ENCODE measurements at places on chromosomes 12 and 14.

- no peak for DNase-seq
Observed at GRCh38 chr12:54253240-54253639, 26.7 kb downstream of the CBX5 start.

- no peak for DNase-seq
Observed at GRCh38 chr12:11555195-11555594, 94.3 kb upstream of the ETV6 start.

- no peak for DNase-seq
Observed at GRCh38 chr14:26873362-26873960, 275.6 kb upstream of the NOVA1 start.

DNA sequence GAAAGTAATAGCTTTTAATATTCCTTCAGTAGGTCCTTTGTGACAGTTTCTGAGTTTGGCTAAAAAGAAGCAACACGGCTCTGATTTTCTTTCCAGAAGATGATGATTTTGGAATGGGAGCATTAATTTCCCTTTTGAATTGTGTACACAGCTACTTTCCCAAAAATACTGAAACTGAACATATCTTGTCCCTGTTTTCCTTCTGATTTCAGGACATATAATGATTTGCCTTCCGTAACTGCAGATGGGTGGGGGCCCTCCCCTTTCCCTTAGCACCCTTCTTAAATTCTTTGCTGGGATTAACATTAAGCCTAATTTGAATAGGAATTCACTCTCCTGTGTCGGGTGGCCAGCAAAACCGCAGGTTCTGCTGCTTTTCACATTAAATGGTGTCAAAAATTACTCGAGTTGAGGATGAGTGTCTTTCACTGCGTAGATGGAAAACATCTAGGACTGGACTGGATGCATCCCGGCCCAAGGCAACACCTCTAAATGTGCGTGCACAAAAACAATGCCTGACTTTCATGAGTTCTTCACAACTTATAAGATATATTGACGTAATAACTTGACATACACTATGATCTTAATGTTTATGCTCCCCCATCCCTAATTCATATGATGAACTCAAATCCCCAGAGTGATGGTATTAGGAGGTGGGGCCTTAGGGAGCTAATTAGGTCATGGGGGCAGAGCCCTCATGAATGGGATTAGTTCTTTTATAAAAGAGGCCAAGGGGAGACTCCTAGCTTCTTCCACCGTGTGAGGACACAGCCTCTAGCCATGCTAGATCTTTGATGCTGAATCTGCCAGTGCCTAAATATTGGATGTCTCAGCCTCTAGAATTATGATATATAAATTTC is 158.1 kb downstream of the AEBP2 start:
- DNase-seq = no peak

DNA sequence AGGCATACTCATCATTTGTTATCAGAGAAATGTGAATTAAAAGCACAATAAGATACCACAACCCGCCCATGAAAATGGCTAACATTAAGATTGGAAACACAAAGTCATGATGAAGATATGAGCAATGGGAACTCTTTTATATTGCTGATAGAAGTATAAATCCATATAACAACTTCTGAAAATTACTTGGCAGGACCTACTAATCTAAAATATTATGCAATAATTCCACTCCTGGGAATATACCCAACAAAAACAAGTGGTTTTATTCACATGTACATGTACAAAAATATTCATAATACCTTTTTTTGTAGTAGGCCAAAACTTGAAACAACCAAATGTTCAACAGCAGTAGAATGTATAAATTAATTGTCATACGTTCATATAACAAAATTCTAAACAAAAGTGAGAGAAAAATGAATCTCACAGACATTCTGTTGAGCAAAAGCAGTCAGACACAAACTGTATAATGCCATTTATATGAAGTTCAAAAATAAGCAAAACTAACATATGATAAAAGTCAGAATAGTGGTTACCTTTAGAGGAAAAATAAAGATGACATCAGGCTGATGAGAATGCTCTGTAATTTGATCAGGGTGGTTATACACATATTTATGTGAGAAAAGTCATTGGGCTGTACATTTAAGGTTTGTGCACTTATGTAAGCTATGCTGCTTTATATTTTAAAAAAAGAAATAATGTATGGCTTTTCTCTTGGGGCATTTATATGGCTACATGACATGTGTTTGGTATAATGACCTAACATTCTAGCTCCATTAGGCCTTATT is 309.2 kb upstream of the KITLG start:
- DNase-seq = no peak

- no peak for DNase-seq
Observed at GRCh38 chr14:65349100-65349499, 63.4 kb upstream of the FUT8 start.

- no peak for DNase-seq
Observed at GRCh38 chr14:26730929-26731618, 133.2 kb upstream of the NOVA1 start.

GRCh38 chr14:101851736-101852405 is 90.4 kb downstream of the PPP2R5C start:
- no peak for DNase-seq

- no peak for DNase-seq
Observed at GRCh38 chr14:100267990-100268389, 29.0 kb downstream of the YY1 start.

- no peak for DNase-seq
Observed at GRCh38 chr12:46084666-46085631, 94.6 kb upstream of the SCAF11 start.

GRCh38 chr12:47832263-47832933 is 12.7 kb upstream of the HDAC7 start:
- no peak for DNase-seq

DNA sequence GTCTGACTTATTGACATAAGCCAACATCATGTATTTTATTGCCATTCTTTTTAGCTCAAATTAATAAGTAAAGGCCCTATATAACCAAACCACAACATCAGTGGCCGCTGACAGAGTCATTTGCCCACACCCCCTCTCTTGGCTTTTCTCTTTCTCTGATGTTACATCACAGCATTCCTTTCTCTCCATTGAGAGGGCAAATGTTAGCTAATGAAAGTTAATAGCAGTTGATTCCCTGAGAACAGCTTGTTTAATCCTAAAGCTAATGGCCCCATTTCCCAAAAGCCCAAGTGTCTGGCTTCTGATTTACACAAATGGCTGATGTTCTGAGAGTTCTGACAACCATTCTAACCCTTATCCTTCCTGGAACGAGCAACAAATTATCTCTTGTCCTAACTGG is 308.8 kb downstream of the SNAPC1 start:
- DNase-seq = no peak

DNA sequence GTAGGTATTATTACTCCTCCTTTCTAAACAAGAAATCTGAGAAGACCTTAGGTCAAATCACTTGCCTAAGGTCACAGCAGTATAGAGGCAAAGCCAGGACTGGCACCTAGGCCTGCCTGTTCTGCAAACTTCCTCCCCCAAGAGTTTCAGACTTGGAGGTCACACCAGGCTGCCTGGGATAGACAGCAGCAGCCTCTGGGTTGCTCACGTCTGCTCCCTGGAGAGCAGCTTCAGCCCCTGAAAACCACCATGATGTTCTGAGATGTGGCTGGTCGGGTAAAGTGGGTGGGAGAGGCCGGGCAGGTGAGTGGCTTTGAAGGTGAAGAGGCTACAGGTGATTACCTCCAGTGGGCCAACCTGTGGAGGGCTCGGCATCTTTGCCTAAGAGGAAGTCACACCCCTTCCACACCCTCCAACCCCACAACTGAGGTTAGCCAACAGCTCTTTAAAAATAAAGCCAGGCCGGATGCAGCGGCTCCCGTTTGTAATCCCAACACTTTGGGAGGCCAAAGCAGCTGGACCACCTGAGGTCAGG is 37.0 kb upstream of the PNMA1 start:
- DNase-seq = no peak

DNA sequence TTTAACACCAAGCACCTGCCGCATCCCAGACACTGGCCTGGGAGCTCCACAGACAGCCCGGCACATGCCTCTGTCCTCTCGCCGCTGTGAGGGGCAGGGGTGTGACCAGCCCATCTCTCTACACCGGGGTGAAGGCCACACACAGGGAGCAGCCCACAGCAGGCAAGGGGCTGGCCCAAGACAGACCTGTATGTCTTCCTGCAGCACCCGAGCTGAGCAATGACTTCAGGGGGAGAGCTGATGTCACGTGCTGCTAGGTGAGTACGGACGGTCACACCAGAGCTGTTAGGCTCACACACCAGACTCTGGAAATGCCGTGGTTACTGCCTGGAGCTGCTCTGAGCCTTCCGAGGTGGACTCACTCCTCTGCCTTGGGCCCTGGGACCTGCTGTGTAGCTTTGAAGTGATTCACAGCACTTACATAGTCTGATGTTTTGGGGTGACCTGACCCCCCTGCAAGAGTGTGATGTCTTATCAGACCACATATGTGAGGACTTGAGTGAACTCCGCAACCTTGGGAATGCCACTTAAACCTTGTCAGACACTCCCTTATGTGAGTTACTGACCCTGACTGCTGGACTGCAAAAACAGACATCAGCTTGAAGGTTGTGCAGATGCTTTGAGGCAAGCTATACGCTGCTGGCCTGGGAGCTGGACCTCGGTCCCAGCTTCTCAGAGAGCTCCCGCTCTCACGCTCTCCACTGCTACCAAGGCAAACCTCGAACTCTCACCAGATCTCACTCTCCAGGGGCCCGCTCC is 1.8 kb downstream of the XRCC3 start:
- no peak for DNase-seq

DNA sequence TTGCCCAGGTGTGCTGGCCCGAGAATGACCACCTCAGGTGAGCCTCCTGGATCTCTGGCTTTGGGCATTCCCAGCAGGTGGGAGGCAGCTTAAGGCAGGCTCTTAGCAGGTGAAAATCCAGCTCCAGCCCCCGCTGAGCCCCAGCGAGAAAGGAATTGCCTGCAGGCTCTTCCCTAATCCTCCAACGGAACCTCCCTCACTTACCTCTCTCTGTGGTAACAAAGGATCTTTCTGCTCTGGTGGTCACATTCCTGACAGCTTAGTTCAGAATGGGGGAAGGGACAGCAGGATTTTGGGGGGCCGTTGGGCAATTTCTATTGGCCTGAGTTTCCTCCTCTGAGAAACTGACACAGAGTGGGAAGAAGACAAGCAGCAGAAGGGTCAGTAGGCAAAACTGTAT is 116.0 kb upstream of the LHX5 start:
- no peak for DNase-seq

DNA sequence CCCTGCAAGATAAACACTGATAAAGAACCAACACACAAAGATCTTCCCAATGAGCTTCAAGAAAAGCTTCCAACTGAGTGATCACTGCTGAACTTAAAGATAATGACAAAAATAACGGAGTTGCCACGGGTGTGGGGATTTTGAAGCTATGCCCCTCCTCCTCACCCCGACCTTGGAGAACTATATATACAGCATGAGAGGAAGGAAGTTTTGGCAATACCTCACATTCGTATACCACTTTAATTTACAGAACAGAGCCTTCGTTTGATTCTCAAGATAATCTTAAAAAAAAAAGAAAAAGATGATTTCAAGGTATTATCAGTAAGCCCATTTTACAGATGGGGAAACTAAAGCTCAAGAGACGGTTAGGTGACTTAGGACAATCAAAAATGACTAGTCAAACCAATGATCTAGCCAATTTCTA is 715 bp downstream of the NEK9 start:
- no peak for DNase-seq

DNA sequence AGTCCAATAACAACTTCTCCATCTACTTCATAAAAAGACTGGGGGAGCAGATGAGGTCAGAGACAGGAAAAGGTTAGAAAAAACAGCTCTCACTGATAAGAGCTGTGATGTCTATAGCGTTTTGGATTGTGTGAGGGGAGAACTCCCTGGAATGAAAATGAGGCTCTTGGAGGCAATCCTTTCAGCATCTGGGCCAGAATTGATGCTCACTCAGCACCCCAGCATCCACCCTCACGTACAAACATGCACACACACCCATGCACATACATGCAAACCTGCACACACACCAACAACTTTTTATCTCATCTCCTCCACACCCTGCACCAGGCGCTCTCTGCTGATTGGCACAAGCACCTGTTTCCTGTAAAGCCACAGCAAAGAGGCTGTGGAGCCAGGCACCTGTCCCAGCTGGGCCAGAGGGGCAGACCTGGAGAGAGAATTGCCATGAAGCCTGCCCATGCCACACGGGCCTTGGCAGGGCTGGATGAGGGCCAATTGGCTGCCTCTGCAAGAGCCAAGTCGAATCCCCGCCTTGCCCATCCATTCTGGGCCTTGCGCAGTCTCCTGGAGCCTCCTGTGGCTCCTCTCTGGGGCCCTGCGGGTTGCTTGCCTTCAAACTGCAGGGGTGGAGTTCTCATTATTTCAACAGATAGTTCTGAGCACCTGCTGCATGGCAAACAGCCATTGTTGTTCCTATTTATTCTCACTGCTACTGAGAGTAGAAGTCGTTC is 53.1 kb downstream of the SYNE3 start:
- no peak for DNase-seq

DNA sequence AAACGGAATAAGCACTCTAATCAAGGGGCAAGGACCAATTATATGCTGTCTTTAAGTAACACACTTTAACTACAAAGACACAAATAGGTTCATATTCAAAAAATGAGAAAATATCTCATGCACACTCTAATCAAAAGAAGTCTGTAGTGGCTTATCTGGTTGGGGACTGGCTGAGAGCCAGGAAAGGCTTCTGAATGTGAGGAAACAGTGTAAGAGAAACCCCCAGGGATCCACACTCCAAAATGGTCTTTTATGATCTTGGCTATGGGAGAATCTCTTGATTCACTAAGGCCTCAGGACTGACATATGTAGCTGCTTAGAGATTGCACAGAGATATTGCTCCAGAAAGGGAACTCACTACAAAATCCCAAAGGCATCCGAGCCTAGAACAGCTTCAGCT is 10.3 kb downstream of the CTSG start:
- no peak for DNase-seq

DNA sequence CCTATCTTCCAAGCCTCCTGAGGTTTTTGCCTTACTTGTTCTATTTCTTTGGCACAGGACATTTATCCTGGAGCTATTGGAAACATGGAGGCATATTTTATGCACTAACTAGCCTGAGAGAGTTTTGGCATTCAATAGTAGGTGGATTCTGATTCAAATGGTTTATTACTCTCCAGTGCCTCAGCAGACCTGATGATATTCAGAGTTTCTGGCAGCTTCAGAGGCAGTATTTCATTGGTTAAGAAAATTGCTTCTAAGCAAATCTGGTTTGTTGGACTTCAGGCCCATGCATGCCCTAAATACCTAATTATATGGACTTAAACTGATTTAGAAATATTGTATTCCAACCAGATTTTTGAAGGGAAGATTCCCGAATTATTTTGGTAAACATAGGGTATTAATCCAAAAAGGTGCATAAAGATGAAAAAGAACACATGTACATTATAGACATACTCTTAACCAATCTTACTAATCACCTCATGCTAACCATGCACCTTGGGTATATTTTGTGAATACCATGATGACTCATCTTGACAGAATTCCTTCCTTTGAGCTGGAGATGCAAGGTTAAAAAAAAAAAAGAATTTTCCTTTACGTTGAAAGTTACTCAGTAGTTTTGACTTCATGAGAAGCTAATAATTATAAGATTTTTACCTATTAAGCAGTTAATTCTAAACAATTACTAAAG is 44.3 kb upstream of the KTN1 start:
- DNase-seq = no peak

DNA sequence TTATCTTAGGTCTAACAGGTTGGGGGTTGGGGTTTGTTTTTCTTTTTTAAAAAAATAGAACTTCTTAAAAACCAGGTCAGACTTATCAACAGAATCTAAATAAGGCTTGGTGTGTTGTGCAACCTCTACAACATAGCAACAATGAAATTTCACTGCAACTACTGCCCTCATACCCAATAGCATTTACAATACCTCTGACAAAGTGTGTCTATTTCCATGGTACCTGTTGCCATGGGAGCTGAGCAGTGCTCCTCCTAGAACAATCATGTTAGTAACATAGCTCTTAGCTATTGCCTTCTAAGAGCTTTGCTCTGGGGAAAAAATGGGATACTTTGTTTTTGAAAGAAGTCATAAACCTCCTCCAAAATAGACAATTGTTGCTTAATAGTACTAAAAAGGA is 103.3 kb upstream of the CCDC175 start:
- no peak for DNase-seq
